ENCODE measurements at places on chromosomes 11 and 22.

DNA sequence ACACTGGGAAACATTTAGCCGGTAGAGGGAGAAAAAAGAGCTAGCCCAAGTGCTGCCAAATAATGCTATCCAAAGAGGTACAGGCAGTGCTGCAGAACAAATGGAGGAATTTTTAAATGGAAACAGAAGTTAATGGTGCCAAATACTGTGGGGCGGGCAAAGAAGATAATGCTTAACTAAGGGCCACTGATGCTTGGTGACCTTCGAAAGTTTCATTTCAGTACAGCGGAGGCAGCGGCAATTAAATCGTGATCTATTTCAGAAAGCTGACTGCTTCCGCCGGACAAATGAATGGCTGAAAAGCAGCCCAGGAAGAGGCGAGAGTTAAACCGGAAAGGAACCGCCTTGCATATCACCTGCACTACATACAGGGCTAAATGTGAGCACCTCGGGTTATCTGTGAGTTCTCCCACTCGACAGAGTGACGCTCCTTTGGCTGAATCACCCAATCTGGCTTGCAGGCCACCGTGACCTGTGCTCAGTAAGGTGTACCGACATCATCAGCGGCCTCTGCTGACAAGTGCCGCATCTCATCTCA is 42.1 kb downstream of the CADM1 start:
- no peak for DNase-seq

DNA sequence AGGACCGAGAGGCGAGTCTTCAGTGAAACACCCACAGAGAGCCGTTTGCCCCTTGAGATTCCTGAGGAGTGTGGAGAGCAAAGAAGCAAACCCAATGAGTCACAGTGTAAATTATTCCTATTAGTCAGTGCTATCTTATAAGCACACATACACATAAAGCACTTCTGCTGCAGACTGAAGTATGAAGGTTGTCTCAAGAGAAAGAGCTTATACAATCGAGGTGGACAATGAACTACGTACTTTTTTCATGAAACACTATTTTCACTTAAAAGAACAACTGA is 37.3 kb downstream of the GALNT18 start:
- DNase-seq, result no peak

- no peak for DNase-seq
Measured at GRCh38 chr11:36326524-36327419, 30.7 kb downstream of the PRR5L start.

GRCh38 chr22:21797444-21798221 is 62.0 kb upstream of the YPEL1 start:
- no peak for DNase-seq

- no peak for DNase-seq
Measured at GRCh38 chr11:73420136-73420535, 43.9 kb downstream of the RELT start.

DNA sequence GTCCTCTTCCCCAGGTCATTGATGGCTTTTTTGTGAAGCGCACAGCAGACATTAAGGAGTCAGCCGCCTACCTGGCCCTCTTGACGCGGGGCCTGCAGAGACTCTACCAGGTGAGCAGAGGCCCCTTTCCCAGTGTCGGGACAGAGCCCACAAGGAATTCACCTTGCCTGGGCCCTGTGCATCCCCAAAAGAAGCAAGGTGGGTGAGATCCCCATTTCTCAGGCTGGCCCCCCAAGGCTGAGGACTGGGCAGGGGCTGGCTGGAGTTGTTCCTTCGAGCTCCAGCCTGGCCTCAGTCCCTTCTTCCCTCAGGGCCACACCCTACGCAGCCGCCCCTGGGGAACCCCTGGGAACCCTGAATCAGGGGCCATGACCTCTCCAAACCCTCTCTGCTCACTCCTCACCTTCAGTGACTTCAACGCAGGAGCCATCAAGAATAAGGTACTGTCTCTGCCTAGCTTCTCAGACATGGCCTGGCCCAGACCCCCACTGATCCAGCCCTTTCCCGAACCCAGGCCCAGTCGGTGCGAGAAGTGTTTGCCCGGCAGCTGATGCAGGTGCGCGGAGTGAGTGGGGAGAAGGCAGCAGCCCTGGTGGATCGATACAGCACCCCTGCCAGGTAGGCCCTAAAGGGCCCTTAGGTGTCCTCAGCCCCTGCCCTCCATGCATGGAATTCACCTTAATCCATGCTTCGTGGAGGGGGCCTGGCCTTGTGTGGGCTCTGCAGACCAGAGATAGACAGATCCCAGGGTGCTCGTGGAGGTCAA is 4.7 kb downstream of the MUS81 start:
- no peak for DNase-seq

DNA sequence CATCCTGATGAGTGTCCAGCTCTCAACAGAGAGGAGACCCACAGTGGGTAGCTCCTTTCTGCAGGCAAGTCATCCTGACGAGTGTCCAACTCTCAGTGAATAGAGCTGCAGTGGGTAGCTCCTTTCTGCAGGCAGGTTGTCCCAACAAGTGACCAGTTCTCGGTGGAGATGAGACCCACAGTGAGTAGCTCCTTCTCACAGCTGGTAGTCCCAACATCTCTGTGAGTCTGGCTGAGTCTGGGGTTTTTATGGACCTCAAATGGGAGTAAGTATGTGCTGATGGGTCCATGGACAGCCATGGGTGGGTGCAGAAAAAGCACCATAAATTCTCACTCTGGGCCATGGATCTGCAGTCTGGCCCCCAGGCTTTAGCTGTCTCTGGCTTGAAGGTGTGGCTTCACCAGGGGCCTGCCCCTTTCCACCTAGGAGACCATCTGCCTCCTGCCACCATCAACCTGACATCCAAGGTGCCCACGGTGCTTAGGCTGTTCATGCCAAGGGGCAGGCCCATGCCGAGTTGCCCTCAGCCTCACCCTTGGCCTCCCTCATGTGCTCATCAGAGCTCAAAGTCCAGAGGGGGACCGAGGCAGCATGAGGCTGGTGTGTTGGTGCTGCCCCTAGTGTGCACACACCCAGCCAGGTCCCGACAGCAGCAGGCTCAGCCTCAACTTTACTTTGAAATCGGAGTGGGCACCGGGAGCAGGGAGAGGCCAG is 15.3 kb downstream of the NPAT start:
- DNase-seq, result no peak

DNA sequence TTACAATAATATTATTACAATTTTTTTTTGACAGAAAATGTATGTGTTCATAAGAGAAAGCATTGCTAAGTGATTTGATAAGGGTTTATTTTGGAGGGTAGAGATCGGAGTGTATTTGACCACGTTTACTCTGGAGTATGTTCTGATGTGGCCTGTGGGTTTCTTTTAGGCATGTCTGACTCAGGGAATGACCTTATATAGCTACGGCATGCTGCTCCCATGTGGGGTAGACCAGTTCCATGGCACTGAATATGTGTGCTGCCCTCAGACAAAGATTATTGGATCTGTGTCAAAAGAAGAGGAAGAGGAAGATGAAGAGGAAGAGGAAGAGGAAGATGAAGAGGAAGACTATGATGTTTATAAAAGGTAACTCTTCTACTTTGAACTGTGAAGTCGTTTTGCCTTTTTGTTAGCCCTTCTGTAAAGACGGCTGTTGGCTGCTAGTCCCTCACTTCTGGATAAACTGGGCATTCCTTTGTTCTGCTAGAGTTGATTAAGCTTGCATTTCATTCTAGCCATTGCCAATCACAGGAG is 38.1 kb upstream of the ST14 start:
- no peak for DNase-seq

DNA sequence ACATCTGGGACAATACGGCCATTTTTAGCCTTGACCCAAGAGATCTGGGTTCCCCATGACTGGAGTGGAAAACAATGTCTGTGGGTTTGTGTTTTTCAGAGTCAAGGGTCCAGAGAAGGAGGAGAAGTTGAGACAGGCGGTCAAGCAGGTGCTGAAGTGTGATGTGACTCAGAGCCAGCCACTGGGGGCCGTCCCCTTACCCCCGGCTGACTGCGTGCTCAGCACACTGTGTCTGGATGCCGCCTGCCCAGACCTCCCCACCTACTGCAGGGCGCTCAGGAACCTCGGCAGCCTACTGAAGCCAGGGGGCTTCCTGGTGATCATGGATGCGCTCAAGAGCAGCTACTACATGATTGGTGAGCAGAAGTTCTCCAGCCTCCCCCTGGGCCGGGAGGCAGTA is 15.7 kb downstream of the NNMT start:
- no peak for DNase-seq

DNA sequence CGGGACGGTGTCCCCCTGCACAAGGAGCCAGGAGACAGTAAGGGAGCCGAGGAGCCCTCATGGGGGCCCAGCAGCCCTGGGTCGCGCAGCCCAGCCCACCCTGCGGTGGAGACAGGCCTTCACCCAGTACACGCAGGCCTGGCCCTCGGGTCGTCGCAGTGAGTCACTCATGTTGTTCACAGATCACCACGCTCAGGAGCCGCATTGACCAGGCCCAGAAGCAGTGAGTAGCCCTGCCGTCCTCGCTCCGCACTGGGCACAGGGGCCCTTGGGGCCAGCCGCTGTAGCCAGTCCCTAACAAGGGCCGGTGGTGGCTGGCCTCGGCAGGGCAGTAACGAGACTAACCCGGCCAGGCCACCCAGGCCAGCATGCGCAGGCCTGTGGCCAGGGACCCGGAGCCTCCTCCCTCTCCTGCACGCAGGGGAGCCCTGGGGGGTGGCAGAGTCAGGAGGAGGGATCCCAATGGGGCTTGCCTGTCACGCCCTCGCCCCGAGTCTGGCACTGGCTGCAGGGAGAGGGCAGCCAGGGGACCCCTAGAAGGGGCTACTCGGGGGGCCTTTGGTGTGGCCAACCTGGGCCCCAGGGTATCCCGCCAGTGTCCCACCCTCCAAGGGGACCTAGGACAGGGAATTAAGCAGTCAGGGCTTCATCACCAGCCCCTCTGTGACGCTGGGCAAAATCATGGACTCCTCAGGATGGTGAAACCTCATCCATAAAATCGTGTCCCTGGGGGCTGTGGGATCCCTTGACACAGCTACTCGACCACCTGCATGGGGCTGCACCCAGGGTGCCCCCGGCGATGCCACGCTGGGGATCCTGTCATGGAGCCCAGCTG is 10.1 kb upstream of the MRPL23 start:
- DNase-seq, result no peak

DNA sequence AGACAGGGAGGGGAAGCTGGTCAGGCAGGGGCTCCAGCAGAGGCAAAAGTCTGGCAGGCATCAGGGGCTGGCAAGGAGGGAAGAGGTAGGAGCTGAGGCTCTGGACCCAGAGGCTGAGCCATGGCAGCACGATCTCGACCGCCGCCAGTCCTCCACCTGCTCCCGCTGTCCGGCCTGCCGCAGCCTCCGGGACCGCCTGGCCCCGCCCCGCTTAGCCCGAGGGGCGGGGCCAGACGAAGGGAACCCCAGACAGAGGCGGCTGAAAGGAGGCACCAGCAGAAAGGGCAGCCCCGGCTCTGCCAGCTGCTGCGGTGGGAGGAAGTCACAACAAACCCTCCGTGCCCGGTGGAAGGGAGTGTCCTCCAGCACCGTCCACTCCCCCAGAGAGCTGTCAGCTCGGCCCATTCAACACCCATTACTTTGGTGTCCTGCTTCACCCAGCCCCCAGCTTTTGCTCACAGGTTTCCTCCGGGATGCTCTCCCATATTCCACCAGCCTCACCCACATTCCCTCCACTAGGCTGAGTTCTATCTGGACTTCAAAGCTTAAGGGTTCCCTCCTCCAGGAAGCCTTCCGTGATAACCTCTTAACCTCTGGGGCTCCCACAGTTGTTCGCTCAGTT is at the start of gene MFNG:
Gene MFNG (minus strand): TSS at position 161 of the 622 bp plus-strand sequence. CDS start 207 bp downstream, outside the sequence.
- peak; percentile 29 for DNase-seq

DNA sequence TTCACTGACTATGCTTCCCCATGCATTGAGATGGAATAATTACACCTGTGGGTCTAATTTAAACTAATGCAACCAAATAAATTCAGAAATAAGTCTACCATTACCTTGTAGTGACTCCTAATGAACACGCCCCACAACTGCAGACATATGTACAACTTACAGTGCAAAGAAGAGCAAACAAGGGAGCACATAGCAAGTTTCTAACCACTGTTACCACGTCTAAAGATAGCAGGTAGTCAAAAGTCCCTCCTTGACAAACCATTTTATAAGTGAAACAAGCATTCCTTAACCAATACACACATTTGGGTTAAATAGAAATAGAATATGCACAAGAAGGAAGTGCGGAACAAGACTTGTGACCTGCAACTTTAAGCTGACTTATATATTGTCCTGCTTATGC is 20.6 kb downstream of the PHF21A start:
- DNase-seq, result no peak

- DNase-seq, result no peak
Measured at GRCh38 chr22:50293441-50294318, 13.8 kb downstream of the PLXNB2 start.

DNA sequence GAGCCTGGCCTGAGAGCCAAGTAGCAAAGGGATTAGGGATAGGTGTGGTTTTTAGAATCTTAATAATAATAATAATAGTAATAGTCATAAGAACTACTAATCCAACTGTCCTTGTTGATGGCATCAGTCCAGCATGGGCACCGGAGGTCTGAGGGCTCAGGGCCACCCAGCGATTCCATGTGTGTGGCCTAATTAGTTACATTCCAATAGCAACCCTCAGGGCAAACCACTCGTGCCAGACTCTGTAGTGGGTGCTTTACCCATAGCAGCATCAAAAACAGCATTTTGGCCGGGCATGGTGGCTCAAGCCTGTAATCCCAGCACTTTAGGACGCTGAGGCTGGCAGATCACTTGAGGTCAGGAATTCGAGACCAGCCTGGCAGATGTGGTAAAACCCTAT is 19.0 kb upstream of the MYH9 start:
- DNase-seq, result no peak

GRCh38 chr22:31263896-31264640 is 28.2 kb downstream of the PIK3IP1 start:
- no peak for DNase-seq

- no peak for DNase-seq
Measured at GRCh38 chr11:36130401-36130800, 158.8 kb downstream of the COMMD9 start.
